Nucleus accumbens (tissue), 56 donors: ENCODE measurements at places on chromosomes 4 and X.

- peak; percentile 3 for DNase-seq
Measured at GRCh38 chrX:15242899-15243555, 26.9 kb downstream of the ASB9 start.

- DNase-seq = no peak
Measured at GRCh38 chr4:73075832-73076231, 6.3 kb upstream of the COX18 start.

DNA sequence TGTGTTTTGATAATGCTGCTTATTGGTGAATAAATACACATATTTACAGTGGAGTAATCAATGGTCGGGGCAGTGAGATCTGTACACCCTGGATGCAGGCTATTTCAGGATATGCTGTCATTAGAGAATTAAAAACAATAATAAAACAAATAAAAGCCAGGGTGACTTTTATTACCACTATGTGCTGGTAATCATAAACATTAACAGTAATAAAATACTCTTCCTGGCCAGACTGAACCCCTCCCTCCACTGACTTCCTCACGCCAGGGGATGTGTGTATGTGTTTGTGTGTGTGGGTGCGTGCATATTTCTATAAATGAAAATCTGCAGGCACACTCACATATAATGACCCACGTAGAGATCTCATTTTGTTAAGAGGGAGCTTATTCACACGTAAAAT is 98.0 kb upstream of the MAP9 start:
- no peak for DNase-seq

DNA sequence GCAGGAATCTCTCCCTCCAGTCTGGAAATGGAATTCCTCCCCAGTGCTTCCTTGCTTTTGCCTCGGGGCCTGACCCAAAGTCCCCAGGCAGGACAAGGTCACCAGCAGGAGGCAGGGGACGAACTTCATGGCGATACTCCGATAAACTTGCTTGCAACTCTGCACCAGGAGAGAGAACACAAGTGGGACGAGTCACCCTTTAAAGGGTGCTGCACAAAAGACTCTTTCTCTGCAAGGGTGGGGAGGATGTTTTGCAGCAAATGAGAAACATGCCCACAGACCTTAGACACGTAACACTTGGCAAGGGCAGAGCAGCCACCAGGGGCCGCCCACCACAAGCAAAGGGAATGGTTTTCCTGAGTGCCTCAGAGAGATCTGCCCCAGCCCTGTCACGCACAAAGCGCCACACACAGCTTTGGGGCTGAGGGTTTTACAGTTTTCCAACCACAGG is at the start of gene FGFBP2:
TSS of gene FGFBP2 (minus strand) at position 175 of the 451 bp plus-strand sequence. CDS start at position 129, 46 bp downstream.
- no peak for DNase-seq

DNA sequence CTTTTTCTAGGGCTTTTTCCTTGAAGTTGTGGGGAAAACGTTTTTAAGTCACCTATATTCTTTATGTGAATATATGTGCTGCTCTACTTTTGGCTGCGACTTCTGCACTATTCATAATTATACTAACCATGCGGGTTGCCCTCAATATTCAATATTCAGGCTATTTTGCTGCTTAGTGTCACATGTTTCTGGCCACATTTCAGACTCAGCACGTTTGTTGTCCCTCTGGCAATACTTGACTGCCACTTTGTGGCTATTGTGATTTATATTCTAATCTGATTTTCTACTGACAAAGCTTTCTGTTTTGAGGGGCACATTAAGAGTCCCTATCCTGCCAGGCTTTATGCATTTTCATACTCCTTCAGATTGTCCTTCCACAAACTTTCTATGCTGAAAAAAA is 63.9 kb upstream of the CT45A1 start:
- no peak for DNase-seq

DNA sequence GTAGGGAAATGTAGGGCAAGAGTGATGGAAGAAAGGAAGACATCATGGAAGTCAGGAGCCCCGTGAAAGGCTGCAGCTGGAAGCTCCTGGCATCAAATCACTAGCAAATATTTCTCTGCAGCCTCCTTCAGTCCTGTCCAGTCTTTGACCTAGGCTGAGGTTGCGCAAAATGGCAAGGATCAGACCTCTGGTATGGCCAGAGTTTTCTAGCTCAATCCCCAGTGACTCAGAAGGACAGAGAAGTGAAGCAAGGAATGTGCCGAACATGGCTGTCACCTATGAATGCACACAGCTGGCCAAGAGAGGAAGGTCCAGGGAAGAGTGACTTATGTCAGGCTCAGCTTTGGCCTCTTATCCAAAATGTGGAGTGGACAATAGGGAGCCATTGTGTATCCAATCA is 71.1 kb upstream of the PHOX2B start:
- DNase-seq = no peak

- DNase-seq = peak; percentile 1
Measured at GRCh38 chr4:42519803-42520417, 122.6 kb downstream of the SHISA3 start.

DNA sequence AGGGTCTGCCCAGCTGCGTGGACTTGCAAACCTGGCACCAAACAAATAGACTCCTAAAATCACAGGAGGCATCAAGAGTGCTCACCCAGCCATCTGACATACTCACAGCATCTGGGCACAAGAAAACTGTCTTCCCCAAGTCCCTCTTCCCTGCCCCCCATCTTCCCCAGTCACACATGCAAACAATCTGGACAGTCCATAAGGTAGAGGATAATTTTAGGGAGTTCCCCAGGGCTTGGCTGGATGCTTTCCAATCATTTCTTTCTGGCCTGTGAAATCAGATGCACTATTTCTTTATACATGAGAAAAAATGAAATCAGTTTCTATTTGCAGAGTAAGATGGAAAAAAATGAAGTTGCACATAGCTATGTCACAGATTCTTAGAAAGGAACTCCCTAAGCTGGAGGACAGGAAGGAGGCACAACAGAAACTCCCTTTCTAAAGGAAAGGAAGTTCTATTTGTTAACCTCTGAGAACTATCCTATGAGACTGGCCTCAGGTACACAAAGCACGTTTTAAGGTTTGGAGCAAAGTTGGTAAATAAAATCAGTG is 342.3 kb downstream of the HNRNPD start:
- no peak for DNase-seq

DNA sequence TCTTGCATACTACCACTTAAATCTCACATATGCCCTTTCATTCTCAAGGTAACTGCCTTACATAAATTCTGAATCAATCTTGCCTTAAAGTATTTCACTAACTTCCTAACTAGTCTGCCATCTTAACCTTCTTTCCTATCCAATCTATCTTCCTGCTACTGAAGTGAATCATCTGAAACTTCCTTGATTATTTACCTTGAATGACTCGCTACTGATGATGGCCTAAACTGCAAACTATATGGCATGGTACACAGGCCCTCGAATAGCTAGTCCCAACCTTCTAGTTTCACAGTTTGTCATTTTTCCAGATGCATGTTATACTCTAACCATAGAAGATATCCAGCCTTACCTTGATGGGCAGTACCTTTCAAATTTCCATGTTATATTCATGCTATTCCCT is 19.9 kb downstream of the PHKA1 start:
- DNase-seq = no peak

GRCh38 chr4:108466936-108467902 is 153.2 kb upstream of the RPL34 start:
- DNase-seq = no peak

- DNase-seq = no peak
Measured at GRCh38 chr4:110867981-110868720, 245.3 kb upstream of the PITX2 start.

- no peak for DNase-seq
Measured at GRCh38 chr4:100722866-100723459, 205.1 kb upstream of the EMCN start.

DNA sequence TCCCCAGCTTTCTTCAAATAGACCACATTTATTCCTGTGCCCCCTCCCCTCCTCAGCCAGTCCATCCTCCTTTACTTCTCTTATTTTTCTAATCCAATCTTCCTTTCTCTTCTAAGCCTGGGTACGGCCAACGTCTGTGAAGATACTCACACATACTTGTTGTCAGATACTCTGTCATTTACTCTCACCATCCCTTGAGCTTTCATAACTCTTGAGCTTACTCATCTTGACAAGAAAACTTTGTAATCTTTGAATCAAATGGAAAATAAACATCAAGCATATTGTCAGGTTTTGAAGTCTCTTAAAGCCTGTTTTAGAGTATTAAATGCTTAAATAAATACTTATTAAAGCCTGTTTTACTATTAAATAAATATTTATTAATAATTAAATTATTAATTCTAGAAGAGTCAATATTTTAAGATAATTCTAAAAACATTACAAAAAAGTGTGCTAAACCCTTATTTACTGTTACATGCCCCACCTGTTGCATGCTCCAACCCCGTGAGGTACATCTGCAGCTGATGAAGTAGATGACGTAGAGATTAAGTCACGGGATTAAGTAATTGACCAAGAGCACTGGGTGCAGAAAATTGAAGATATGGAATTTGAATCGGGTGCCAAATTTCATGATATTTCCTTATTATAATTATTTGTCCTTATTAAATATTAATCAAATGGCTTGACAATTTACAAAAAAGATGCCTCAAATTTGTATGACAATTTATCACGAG is 1.5 kb upstream of the TRIML2 start:
- no peak for DNase-seq

DNA sequence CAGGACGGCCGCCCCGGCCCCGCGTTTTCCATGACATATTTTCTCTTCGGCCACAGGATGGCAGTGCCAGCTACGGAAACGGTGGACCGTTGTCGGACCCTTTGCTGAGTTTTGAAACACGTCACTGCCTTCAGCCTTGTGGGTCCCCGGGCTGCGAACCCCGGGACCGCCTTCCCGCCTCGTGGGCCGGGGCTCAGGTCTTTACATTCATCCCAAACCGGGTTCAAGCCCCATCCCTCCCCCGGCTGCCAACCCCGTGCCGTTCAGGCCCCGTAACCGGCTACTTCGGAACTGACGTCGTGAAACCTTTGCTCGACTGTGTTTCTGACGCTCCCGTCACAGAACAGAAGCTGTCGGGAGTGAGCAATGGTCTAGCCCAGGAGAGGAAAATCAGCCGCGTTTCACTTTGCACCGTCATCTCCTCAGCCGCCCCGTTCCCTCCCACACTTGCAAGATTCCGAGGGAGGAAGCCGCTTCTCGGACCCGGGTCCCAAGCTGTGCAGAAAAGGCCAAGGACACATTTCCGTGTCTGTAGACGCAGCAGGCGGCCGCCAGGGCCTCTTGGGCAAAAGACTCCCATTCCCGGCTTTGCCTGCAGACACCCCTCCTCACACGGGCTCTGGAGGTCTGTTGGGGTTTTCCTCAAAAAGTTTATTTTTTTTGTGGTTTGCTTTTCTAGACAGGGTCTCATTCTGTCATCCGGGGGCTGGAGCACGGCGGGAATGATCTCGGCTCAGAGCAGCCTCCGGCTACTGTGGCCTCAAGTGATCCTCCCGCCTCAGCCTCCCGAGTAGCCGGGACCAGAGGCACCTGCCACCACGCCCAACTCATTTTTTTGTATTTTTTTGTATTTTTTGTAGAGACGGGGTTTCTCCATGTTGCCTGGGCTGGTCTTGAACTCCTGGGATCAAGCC is 41.4 kb upstream of the PPP2R3B start:
- no peak for DNase-seq

DNA sequence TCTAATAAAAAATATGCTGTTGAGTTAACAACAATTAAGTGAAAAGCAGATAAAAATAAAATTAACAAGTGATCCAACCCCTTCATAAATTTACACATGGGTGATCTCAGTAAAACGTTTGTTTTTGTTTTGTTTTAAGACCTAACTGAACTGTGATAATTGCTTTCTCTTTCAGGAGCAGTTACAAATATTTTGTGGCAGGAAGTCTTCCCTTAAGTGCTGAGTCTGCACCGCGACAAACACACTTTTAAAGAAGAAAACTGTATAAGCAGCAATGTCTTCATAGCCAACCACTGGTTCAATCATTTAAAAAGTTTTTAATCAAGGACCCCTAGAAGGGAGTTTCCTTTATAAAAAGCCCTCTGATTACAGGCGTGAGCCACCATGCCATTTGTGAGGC is 53.7 kb upstream of the NFKB1 start:
- no peak for DNase-seq

DNA sequence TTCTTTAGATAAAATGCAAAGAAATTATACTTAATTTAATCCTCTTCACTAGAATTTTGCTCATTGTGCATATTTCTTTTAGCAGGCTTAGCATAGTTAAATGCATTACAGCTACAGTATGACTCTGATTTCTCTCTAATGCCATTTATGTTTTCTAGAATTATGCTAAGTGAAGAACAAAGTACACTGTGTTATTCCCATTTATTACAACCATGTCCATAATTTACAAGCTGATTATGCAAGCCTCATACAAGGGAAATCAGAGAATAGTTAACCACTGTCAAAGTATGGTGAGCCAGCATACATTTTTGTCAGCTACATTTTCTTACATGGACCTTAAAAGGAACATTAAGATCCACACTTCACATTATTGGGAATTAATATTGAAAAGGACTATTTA is 99.1 kb downstream of the MAB21L2 start:
- DNase-seq = no peak

- no peak for DNase-seq
Measured at GRCh38 chr4:136858903-136859302, 673.4 kb downstream of the PCDH18 start.

- no peak for DNase-seq
Measured at GRCh38 chrX:33207056-33207455, 4.3 kb downstream of the DMD start.

- DNase-seq = no peak
Measured at GRCh38 chr4:129218897-129219296, 122.9 kb downstream of the C4orf33 start.

DNA sequence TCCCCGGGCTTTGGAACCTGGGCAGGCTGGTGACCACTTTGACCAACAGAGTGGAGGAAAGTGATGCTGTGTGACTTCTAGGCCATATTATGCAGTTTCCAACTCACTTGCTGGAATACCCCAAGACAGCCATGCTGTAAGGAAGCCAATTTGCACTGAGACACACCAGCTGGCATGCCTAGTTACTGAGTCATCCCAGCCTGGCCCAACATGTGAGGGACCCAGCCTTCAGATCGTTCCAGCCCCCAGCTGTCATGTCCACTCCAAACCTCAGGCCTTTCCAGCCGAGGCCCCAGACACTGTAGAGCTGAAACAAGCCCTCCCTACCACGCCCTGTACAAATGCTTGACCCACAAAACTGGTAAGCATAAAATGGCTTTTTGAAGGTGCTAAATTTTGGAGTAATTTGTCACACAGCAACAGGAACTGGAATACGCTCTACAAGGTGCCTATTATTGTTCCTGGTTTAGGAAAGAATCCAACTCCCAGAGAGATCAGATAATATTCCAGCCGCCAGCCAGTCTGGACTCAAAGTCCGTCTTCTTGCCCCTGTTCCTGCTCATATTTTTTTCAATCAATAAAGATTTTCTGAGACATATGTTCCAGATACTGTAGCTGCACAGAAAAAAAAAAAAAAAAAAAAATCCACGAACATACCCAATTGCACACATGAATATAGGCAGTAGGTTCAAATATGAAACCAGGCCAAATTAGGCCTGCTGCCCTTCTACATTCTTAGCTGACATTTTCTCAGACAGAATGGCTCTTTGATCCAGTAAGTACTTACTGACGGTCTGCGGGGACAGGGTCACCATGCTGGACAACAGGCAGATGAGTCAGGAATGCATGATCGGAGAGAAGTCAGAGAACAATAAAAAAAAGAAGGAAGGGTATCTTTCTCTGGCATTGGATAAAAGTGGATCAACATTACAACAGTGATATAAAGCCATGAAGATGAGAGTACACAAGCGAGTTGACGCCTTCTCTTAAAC is 35.1 kb downstream of the SH3KBP1 start:
- DNase-seq = no peak

GRCh38 chr4:88242144-88242543 is 42.2 kb downstream of the PPM1K start:
- DNase-seq = no peak

GRCh38 chr4:120718979-120719566 is 203.5 kb downstream of the PRDM5 start:
- no peak for DNase-seq
